Hepatic stellate cell (primary cell): ENCODE measurements at places on chromosomes 6 and 20.
A peak's percentile ranks its signal among the peaks of the same experiment; 100 is the strongest.

DNA sequence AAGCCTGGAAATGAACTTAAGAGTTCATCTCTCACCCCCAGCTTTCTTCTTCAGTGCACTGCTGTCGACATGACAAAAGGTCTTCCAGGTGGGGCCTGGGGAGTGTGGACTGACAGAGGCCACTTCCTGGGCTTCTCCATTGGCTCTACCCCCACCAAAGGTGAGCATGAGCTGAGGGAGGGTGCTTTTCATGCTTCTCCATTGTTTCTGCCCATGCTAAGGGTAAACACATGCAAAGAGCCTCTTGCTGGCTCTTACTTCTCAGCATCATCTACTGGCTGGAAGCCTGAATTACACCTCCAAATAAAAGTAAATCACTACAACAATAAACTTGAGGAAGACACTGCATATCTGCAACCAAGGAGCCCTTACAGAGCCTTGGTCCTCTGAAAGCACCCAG lies 227.2 kb downstream of the EPM2A start:
- DNase-seq, result no peak

DNA sequence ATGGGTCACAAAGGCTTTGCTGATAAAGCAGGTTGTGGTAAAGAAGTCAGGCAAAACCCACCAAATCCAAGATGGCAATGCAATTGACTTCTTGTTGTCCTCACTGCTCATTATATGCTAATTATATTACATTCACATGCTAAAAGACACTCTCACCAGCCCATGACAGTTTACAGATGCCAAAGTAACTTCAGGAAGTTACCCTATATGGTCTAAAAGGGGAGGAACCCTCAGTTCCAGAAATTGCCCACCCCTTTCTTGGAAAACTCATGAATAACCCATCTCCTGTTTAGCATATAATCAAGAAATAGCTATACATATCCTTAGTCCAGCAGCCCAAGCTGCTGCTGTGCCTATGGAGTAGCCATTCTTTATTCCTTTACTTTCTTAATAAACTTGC lies 501.1 kb downstream of the MEI4 start:
- no peak for DNase-seq

DNA sequence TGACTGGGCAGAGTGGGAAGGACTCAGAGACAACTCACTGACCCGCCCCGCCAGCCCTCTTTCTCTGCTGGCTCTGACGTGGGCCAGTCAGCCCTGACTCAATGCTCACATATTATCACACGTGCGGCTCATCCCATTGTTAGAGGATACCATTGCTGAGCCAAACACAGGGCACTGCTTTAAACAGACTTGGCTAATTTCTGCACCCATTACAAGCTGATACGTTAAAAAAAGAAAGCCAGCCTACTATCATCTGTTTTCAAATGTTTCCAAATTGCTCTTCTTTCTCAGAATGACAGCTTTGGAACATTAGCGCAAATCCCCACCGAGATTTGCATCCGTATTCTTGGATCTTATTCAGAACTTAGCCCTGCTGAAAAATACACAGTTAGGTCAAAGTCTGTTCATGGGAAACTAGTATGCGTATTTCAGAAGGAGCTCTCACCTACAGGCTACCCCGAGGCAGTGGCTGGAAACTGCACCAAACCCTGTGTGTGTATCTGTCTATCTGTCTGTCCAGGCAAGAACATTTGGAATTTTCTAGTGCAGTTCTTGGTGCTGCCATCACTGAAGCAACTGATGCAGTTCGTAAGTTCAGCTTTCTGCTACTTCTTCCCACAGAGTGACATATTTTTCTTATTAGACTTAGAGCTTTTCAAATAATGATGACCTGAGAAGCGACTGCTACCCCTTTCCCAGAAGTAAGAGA lies 32.8 kb downstream of the RAMACL start:
- DNase-seq, result peak; percentile 91

- DNase-seq, result no peak
These were observed 31.3 kb downstream of the KLHL31 start for GRCh38 chr6:53634184-53634631.

DNA sequence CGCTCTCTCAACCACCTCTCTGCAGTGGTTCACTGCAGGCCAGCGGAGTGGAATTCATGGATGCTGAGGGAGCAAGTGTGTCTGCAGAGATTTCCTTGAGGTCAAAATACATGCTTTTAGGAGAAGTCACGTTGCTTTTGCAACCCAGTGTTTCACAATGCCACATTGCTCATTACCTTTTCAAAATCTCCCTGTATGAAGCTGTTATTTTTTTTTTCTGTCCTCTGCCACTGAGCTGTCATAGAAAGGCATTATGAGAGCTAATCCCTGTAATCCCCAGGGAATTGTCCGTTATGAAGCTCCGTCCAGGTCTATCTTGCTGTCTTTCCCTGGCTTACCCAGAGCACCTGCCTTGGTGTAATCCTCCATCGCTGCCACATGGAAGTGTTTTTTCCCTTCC lies 60.5 kb upstream of the SLC22A23 start:
- DNase-seq, result peak; percentile 78

GRCh38 chr20:12241065-12241464 lies 323.4 kb downstream of the BTBD3 start:
- no peak for DNase-seq
